ENCODE measurements at places on chromosomes 16 and 17.

GRCh38 chr17:68324114-68324513 lies 32.8 kb downstream of the ARSG start:
- DNase-seq = no peak

GRCh38 chr17:71117466-71117865 lies 948.1 kb downstream of the KCNJ2 start:
- DNase-seq = no peak

GRCh38 chr16:22372882-22373661 lies 1.3 kb downstream of the CDR2 start:
- DNase-seq = no peak

- no peak for DNase-seq
Measured at GRCh38 chr16:11877374-11877773, 26.0 kb upstream of the RSL1D1 start.

DNA sequence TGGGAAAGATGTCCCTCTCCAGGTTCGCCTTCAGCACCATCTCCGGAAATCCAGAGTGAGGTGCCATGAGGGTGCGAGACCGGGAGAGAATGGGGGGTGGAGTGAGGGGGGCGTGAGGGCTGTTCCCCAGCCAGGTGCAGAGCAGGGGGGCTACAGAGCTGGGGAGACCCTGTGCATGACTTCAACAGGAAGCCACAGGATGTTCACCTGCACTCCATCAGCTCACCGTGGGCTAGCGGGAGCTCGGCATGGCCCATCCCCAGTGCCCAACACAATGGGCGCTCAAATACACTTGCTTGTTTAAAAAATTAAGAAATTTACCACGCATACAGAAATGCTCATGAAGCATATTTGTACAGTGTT lies 27.7 kb downstream of the TMEM235 start:
- no peak for DNase-seq

GRCh38 chr17:41555105-41555887 lies 16.6 kb downstream of the KRT9 start:
- no peak for DNase-seq

DNA sequence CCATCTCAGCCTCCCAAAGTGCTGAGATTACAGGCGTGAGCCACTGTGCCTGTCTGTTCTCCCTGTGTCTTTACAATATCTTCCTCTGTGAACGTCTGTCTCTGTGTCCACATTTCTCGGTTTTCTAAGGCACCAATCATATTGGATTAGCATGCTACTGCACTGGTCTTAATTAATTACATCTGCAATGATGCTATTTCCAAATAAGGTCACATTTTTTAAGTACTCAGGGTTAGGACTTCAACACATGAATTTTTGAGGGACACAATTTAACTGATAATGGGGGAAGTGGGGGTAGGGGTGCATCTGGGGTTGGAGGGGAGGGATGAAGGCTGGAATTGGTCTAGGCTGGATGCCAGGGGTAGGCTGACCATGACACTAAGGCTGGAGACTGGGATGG lies 102.6 kb downstream of the N4BP1 start:
- no peak for DNase-seq

- DNase-seq = no peak
Measured at GRCh38 chr16:22318690-22319358, 21.6 kb downstream of the POLR3E start.

DNA sequence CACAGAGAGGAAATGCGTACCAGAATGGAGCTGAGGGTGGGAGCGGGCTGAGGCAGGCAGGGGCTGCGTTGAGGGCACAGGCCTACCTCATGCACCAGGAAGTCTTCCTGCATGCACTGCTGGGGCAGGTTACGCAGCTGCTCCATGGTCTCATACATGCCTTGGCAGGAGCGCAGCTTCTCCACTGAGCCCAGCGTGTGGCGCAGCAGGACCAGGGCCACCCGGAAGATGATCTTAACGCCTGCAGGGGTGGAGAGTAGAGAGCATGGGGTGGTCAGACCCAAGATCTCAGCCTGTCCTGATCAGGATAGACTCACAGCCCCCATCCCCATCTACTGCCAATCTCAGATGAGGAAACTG lies 3.4 kb upstream of the CD2BP2 start:
- no peak for DNase-seq

GRCh38 chr17:61815863-61816503 lies 47.3 kb downstream of the BRIP1 start:
- no peak for DNase-seq

DNA sequence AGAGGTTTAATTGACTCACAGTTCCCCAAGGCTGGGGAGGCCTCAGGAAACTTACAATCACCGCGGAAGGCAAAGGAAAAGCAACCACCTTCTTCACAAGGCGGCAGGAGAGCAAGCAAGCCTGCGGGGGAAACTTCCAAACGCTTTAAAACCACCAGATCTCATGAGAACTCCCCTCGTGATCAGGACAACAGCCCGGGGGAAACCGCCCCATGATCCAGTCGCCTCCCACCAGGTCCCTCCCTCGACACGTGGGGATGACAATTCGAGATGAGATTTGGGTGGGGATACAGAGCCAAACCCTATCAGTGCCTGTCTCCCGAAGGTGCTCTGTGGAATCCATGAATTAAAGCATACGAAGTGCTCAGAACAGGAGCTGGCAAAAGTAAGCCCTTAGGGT lies 43.9 kb upstream of the ABR start:
- no peak for DNase-seq

DNA sequence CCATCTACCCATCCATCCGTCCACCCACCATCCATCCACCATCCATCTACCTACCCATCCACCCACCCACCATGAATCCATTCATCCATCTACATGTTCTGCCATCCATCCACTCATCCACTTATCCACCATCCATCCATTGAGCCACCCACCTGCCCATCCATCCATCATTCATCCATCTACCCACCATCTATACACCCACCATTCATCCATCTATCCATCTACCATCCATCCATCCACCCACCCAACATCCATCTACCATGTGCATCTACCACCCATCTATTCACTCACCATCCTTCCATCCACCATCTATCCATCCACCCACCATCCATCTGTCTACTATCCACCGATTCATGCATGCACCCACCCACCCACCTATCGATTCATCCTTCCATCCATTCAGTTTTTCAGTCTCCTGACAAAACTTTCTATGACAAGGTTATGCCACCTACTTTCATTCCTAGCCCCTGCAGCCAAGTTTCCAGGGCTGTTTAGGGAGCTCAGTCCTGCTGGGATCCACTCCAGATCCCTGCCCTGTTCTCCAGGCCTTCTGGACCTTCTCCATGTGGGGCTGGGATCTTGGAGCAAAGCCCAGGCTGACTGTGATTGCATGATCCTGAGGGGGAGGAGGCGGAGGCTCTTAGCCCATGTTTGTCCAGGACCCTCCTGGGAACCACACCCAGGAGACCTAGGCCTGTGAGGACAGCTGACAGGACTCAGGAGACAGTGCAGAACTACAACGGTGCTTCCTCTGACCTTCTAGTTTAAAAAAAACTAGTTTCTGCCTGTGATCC lies 27.4 kb downstream of the BCO1 start:
- no peak for DNase-seq

GRCh38 chr17:77499699-77500435 lies 359.1 kb downstream of the SEC14L1 start:
- DNase-seq = no peak

DNA sequence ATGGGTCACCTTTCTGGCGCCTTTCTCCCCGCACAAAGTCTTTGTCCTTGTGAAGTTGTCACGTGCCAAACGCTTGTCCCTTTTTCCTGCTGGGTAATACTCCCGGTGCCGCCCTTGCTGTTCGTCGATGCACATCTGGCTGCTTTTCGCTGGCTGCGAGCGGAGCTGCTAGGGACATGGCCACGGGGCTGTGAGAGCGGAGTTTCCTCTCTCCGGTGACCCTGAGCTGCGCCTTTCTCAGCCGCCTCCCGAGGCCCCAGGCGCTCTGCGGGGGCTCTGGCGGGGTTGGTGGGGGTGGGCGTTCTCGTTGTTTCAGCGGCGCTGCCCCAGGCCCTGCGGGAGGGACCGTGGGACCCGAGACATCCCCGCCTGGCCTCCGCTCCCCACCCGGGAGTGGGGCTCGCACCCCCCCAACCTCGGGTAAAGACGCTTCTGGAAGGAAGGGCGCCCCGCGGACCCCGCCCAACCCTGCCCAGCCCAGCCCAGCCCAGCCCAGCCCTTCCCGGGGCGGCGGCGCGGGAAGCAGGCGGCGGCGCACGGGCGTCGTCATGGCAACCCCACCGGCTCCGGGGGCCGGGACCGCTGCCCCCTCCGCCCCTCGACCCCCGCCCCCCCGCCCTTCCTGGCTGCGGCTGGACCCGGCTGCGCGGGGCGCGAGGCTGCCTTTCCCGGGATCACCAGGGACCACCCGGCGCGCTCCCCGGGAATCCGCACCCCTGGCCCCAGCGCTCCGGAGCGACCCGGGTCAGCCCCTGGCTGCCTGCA lies 12.3 kb downstream of the CHMP6 start:
- DNase-seq = no peak

DNA sequence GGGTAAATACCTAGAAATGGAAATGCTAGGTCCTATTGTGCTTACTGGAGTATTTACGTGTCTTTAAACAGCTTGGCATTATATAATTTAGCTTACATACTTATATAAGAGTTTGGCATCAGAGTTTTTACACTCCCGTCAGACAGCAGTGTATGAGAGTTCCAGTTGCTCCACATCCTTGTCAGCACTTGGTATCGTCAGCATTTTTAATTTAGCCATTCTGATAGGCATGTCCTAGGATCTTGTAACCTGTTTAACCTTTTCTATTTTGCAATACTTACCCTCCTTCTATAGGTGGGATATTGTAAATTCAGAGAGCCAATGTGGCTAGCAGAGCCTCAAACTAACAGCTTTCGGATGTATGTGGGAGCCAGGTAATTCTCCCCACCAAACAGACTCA lies 228.3 kb upstream of the EEF2KMT start:
- no peak for DNase-seq

DNA sequence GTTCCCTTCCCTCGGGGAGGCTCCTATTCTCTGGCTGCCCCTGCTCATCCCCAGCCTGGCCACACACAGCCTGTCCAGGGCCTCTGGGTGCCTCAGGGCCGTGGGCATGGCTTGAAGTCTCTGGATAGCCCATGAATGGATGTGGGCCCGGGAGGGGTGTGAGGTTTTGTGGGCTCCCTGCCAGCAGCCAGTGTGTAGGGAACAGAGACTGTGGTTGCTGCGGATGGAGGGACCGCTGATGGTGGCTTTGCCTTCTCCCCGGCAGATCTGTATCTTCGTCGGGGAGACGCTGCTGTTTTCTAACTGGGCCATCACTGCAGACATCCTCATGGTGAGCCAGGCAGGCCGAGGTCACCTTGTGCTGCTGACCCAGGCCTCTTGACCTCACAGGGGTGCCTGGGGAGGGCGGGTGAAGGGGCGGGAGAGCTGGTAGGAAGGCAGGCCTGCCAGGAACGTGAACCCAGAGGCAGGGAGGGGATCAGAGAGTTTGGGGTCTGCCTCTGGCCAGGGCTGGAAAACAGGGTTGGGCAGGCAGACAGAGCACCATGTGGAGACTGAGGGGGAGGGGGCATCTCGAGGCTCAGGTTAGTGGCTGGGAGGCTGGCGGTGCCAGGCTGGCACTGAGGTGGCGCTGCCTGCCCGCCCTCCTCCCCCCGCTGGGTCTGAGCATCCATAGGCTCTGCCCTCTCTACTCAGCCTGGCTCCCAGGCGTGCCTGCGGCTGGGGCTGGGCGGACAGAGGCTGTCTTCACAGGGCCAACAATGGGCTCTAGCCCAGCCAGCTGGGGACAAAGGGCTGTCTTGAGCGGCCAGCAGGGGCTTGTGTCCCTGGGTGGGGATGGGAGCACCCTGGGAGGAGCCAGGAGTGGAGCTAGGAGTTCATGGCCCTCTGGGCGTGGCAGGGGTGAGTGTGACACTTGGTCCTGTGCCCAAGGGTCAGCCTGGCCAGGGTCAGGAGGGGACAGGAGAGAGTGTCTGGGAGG lies 21.4 kb downstream of the MYBBP1A start:
- DNase-seq = no peak

DNA sequence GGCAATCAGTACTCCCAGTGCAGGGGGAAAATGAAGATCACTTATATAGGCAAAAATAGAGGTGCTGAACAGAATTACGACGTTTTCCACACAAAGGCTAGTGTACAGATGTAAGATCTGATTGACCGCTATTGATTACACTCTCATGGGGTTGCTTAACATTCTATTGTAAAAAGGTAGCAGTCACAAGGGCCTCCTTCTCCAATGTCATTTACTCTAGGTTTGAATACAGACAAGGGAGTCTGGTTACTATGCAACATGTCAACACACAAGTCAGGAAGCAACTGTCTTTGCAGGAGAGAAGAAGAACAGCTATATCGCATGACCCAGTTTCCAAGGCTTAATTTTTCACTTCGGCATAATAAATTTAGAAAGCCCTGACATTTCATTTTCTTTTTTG lies 7.9 kb downstream of the KRT37 start:
- DNase-seq = no peak

DNA sequence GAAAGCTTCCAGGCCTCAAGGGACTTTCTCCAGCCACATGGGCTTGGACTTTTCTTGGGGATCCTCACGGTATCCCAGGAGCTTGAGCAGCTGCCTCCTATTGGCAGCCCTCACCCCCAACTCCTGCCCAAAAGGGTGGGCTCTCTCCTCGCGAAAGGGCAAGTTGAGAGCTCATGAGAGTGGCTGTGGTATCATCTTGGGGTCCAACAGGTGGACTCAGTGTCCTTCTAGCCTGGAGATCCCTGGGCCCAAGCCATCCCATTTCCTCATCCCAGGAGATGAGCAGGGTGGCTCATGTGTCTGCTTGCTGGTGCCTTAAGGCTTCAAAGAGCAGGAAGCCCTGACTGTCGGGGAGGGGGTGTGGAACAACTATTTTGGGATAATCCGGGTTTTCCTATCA lies 17.7 kb downstream of the TBX4 start:
- DNase-seq = no peak

- DNase-seq = no peak
Measured at GRCh38 chr17:77354420-77354669, 213.6 kb downstream of the SEC14L1 start.

DNA sequence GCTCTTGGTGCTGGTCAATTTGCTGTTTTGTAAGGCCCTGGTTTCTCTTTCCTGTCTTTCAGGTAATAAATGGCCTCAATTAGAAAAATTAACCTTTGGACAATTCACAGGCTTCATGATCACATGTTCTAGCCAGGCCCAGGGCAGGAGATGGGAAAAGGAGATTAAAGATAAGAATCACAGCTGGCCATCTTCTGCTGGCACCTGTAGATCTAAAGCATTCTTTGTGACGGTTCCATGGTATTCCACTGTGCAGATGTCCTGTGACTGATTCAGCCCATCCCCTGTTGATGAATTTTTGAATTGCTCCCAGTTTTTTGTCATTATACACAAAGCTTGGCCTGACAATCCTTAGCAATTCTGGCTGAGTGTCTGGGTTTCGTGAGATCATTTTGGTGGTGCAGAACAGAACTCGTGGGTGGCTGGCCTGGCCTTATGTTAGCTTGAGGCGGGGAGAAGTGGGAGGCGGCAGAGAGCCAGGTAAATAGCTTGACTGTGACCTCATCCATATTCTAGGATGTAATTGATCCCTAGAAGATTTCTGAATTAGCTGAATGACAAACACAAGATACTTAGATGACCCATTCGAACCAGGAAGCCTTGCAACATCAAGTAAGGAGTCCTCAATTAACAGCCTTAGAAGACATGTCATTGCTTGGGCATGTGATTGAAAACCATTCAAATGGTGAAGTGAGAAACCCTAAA lies 14.1 kb downstream of the TMC5 start:
- no peak for DNase-seq
